Heart left ventricle (tissue), 16 donors: ENCODE measurements at places on chromosomes 2 and 18. TPM values are rescaled to one million over a fixed set of nuclear protein-coding genes. Genes with fewer than 3 reads are reported as not detected.

DNA sequence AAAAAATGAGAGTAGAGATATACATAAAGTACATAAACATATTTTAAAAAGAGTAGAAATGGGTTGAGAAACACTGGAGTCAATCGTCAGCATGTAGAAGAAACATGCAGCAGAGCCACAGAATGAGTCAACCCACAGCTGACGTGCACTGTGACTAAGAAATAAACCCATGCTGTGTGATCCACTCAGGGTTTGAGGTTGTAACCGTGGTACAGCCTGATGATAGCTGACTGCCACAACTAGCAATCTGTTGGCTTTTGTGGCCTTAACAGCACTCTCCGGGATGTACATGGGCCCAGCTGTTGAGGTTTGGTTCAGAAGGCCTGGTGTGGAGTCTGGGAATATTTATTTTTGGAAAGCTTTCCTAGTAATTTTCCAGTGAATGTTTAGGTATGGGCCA is 554.4 kb upstream of the MEX3C start:
- no peak overlapping the region for H3K4me3 ChIP-seq
- no peaks in the 10 kb centered on the region for H3K4me1 ChIP-seq
- no peak overlapping the region for H3K27ac ChIP-seq
- no peak for DNase-seq

DNA sequence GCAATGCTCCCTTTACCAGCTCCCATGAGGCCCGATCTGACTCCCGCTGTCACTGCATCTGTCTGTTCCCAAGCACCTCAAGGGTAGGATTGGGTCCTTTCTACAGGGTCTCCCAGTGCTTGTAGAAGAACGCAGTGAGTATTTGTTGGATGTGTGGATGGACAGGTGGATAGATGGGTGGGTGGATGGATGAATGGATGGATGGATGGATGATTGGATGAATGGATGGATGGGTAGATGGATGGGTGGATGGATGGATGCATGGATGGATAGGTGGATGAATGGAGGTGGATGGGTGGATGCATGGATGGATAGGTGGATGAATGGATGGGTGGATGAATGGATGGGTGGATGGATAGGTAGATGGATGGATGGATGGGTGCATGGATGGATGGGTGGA is 91.6 kb downstream of the HS1BP3 start:
- H3K4me1 ChIP-seq, result no peaks in the 10 kb centered on the region
- H3K27ac ChIP-seq, result no peak overlapping the region
- no peaks in the 10 kb centered on the region for H3K27me3 ChIP-seq
- no peaks in the 10 kb centered on the region for H3K36me3 ChIP-seq
- DNase-seq, result no peak

DNA sequence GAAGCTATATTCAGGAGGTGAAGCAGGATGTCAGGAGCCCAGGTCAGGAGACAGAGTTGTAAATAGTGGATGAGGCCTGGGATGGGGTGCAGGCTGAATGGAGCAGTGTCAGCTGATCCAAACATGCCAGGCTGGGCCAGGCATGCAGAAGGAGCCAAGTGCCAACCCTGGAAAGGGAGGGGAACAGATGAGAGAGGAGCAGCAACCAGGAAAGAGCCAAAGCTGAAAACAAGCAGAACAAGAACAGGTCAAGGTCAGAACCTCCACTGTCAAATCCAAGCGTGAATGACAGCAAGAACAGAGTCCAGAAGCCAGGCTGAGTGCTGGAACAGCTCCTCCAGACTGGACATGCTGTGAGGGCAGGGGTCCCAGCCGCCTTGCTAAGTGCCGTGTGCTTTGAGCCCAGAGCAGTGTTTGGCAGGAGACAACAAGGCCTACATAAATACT is 49.2 kb upstream of the PPP1CB start:
- no peaks in the 10 kb centered on the region for H3K27me3 ChIP-seq
- no peak overlapping the region for H3K4me3 ChIP-seq
- peak; percentile 77 for DNase-seq
- peaks cover 12% of the 10 kb centered on the region for H3K4me1 ChIP-seq
- peak overlapping the region; percentile 80 for H3K27ac ChIP-seq

DNA sequence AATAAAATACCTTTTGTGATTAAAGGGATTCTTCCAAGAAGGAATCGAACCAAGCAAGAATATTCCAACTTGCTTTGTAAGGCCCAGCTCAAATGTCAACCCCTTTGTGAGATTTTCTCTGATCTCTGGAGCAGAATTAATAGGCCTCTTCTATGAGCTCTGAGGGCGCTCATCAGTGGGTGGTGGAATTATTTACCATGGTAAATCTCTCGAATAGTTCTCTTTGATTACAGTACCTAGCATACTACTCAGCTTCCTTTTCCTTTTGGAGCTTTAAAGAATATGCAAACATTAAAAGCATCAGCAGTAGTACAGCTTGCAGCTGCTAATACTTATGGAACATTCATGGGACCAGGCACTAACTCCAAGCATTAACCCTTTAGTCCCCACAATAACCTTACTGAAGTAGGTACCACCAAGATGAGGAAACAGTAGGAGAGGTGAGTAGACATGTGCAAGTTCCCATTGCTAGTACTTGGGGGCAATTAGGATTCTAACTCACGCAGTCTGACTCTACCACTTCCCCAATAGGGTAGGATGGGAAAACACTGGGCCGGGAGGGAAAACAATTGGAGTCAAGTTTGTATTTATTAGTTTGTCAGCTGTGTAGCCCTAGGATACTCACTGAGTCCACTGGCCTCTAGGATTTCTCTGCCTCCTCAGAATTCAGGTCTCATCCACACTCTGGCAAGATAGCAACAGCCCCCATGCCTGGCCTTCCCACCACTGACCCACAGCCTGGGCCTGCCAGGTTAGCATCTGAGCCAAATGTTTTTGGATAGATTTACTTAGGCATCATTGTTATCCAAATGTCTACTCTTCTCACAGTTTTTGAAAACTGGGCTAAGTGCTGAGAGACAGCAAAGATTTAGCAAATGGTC is 21.7 kb downstream of the ADD2 start:
- H3K4me1 ChIP-seq, result no peaks in the 10 kb centered on the region
- no peak for DNase-seq
- H3K27me3 ChIP-seq, result no peaks in the 10 kb centered on the region
- H3K4me3 ChIP-seq, result no peak overlapping the region

DNA sequence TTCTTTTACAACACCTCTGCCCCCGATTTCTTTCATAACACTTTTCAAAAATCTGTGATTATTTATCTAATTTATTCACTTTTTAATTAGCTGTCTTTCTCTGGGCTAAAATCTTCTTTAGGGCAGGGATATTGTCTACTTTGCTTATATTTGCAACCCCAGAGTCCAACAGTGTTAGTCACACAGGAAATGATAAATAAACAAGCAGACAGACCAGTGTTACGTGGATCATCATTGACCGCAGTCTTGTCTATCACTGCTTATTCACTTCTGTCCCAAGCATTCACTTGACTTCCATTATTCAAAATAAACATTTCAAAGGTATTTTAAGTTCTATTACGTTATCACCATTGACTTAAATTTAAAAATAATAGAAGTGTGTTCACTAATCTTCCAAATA is 237.6 kb upstream of the UBE2E3 start:
- H3K27me3 ChIP-seq, result no peaks in the 10 kb centered on the region
- no peaks in the 10 kb centered on the region for H3K36me3 ChIP-seq
- no peak overlapping the region for H3K4me3 ChIP-seq
- no peak for DNase-seq
- H3K27ac ChIP-seq, result no peak overlapping the region

DNA sequence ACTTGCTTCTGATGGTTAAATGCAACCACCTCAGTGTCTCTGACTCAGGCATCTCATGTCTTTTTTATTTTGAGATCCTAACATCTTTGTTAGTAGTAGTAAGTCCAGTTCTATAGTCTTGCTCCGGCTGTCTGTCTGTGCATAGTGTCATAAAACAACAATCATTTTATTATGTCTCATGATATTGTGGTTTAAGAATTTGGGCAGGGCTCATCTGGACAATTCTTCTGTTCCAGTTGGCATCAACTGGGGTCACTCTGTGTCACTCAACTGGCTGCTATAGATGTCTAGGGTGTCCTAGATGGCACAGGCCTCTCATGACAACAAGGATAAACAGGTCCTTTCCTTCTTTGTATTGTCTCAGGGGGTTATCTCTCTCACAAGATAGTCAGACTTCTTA is 299.6 kb upstream of the ZNF521 start:
- H3K27me3 ChIP-seq, result no peaks in the 10 kb centered on the region
- no peaks in the 10 kb centered on the region for H3K36me3 ChIP-seq
- DNase-seq, result no peak
- no peaks in the 10 kb centered on the region for H3K4me1 ChIP-seq
- H3K27ac ChIP-seq, result no peak overlapping the region

- DNase-seq, result peak; percentile 65
- no peak overlapping the region for H3K27ac ChIP-seq
- peaks cover 22% of the 10 kb centered on the region for H3K4me1 ChIP-seq
- no peaks in the 10 kb centered on the region for H3K27me3 ChIP-seq
- no peaks in the 10 kb centered on the region for H3K36me3 ChIP-seq
Observed at GRCh38 chr2:9095690-9096089, 92.2 kb upstream of the MBOAT2 start.

DNA sequence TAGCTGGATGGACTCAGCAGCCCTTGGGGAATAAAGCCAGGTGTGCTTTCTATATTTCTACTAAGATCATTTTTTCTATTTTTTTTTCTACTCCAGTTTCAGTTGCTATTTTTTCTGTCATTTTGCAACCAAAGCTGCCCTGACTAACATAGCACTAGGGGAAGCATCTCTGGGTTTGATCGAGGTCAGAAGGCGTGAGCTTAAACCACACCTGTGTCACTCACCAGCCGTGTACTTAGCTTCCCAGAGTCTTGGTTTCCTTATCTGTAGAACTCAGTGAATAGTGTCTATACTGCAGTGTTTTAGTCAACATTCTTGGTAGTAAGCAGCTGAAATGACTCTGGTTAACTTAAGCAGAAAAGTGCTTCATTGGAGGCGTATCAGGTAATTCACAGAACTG is 489.6 kb upstream of the SPRED2 start:
- no peak for DNase-seq
- no peaks in the 10 kb centered on the region for H3K4me1 ChIP-seq
- H3K4me3 ChIP-seq, result no peak overlapping the region
- H3K27ac ChIP-seq, result no peak overlapping the region
- no peaks in the 10 kb centered on the region for H3K36me3 ChIP-seq

DNA sequence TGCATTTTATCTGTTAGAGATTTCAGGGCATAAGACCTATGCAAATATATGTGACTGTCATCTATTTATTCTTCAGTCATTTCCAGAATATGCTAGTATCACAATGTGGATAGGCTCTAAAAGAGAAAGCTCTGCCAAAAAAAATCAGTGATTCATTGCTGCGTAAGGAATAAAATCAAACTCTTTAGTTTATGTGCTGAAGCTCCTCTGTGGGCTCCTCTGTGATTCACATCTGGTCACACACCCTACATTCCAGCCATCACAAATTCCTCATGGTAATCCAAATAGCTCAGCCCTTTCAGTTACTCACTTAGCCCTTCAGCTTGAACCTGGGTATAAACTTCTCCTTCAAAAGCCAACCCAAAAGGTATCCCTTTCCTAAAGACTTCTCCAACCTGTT is 21.4 kb downstream of the DLGAP1 start:
- no peaks in the 10 kb centered on the region for H3K36me3 ChIP-seq
- no peak for DNase-seq
- no peaks in the 10 kb centered on the region for H3K27me3 ChIP-seq
- H3K4me1 ChIP-seq, result no peaks in the 10 kb centered on the region

DNA sequence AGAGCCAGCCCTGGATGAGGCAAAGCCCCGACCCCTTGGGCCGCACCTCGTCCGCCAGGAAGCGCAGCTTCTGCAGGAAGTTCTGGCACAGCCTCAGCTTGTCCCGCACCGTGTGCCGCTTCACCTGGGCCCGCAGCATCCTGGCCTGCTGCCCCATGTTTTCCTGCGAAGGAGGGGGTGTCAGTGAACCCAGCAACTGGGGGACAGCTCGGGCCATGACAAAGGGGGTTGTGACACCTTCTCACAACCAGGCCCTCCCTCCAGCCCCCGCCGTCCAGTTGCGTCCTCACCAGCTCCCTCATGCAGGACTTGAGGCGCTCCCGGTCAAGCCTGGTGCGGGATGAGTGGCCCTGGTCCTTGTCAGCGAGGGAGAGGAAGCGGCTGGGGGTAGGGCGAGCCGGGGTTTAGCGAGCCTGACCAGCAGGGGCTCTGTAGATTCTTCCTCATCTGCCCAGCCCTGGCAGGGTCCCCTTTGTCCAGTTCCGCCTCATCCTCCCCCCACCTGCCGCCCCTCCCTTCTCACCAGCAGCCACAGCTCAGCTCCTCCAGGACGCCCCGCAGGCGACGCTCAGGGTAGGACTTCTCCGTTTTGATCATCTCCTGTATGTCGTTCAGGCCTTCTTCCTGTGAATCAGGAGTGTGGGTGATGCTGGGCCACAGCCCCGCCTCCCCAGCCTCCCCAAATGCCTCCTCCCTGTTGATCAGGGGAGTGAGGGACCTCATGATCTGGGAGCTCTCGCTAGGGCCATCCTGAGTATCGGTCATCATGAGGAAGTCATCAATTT is 606 bp downstream of the OTOF start:
- H3K36me3 ChIP-seq, result no peaks in the 10 kb centered on the region
- H3K4me1 ChIP-seq, result peaks cover 6% of the 10 kb centered on the region
- H3K4me3 ChIP-seq, result no peak overlapping the region
- DNase-seq, result no peak
- H3K27ac ChIP-seq, result no peak overlapping the region

DNA sequence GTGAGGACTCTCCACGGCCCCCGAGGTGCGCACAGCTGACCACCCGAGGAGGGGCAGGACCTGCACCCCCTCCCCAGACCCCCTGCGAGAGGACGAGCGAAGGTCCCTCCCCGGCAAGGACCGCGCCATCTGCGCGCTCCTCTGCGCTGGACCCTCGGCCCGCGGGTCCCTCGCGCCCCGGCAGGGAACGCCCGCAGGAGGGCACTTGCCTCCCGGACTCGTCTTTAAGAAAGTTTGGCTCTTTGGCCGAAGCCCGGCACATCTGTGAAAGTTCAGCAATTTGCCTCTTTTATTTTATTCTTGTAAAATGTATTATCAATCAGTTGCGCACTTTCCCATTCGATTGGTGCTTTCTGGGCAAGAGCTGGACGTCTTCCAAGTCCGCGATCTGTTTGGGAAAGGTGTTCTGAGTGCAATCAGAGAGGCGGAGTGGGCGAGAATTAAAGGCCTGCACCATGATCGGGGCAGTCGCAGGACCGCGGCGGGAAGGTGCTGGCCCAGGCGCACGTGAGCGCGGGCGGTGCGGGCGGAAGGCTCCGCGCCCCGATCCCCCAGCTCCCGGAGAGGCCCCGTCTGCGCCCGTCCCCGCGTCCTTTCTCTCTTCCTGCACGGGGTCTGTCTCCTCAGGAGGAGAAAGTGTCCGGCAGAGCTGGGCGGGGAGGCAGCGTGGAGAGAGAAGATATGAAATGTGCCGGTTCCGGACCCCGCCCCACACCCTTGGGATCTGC is 1.6 kb upstream of the ALKAL2 start:
- no peaks in the 10 kb centered on the region for H3K36me3 ChIP-seq
- peaks cover 17% of the 10 kb centered on the region for H3K27me3 ChIP-seq
- peak overlapping the region; percentile 60 for H3K4me3 ChIP-seq
- no peak overlapping the region for H3K27ac ChIP-seq
- DNase-seq, result peak; percentile 9
- peaks cover 41% of the 10 kb centered on the region for H3K4me1 ChIP-seq

LTBP1 gene
- total RNA-seq, result 140 TPM

INHBB gene
- 8.6 TPM for total RNA-seq

FAM110C gene
- 1.6 TPM for total RNA-seq

MYCN gene
- total RNA-seq, result not detected

PDE11A gene
- 0.88 TPM for total RNA-seq

CFAP65 gene
- total RNA-seq, result not detected

MATN3 gene
- total RNA-seq, result 0.19 TPM

GAD1 gene
- total RNA-seq, result not detected
